Aorta (tissue), 5 donors: ENCODE measurements at places on chromosomes 2 and 18.

DNA sequence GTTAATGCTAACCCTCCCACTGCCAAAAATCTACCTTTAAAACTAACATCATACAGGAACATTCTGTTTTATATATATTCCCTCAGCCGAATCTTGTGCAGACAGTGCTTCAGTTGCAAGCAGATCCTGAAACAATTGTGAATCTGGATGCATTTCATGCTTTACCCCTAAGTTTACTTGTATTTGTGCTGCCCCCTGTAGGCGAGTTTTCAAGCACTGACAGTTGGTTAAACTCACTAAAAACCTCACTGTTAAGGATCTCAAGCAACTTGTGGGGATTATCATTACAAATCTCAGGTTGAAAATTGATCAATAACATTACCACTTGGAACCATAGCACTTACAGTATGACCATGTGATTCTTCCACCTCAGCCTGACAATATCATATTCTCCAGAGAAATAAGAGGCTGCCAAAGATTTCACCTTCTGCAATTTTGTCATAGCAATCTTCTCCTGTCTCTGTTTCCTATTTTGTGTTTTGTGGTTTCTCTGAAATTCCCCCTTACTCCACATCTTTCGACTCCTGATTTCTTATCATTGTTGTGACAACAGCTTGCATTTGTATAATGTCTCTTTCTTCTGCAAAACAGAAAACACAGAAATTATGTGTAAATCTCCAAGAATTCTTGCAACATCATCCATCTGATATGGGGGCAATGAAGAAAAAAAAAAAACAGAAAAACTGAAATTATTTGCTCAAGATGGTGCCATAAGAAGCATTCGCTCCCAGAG lies 354.6 kb upstream of the SETBP1 start:
- no peaks in the 10 kb centered on the region for H3K4me1 ChIP-seq
- H3K27ac ChIP-seq: no peak overlapping the region
- H3K36me3 ChIP-seq: no peaks in the 10 kb centered on the region

DNA sequence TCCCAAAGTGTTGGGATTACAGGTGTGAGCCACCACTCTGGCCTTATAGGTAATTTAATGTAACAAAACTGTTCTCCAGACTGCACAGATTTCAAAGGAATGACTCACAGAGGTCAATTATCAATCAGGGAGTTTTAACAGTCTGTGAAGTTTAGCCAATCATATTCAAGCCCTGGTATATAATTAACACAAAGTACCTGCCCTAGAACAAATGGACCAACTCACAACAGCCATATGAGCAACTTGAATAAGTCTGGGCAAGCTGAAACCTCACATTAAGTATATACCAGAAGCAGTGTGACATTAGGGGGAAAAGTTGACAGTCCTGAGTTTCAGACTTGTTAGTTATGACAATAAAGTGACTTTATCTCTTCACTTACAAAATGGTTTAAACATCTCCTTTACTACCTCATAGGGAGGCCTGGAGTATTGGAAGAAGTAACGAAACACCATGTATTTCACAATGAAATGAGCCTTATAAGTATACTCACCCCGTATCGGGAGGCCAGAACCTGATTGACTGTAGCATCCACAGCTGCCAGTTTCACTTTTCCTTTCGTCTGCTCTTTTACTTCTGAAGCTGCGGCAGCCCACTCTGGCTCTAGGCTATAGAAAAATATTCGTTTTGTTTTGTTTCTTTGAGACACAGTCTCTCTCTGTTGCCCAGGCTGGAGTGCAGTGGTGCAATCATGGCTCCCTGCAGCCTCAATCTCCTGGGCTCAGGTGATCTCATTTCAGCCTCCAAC lies 22.2 kb downstream of the PDIA6 start:
- no peak overlapping the region for H3K4me3 ChIP-seq
- H3K27me3 ChIP-seq: no peaks in the 10 kb centered on the region
- H3K4me1 ChIP-seq: no peaks in the 10 kb centered on the region

- H3K4me1 ChIP-seq: no peaks in the 10 kb centered on the region
- H3K27me3 ChIP-seq: no peaks in the 10 kb centered on the region
- H3K36me3 ChIP-seq: no peaks in the 10 kb centered on the region
- DNase-seq: no peak
- no peak overlapping the region for H3K4me3 ChIP-seq
- H3K27ac ChIP-seq: no peak overlapping the region
Measured at GRCh38 chr2:202169131-202169530, 69.3 kb downstream of the SUMO1 start.

- no peaks in the 10 kb centered on the region for H3K4me1 ChIP-seq
- no peak overlapping the region for H3K4me3 ChIP-seq
- DNase-seq: no peak
- H3K27ac ChIP-seq: no peak overlapping the region
- H3K36me3 ChIP-seq: no peaks in the 10 kb centered on the region
- no peaks in the 10 kb centered on the region for H3K27me3 ChIP-seq
Measured at GRCh38 chr2:62727259-62727867, 21.9 kb downstream of the EHBP1 start.

GRCh38 chr2:169462896-169463695 lies 16.2 kb upstream of the BBS5 start:
- DNase-seq: no peak
- no peak overlapping the region for H3K27ac ChIP-seq
- H3K4me3 ChIP-seq: no peak overlapping the region
- no peaks in the 10 kb centered on the region for H3K4me1 ChIP-seq

- H3K36me3 ChIP-seq: peaks cover 5% of the 10 kb centered on the region
- H3K27me3 ChIP-seq: no peaks in the 10 kb centered on the region
- peaks cover 3% of the 10 kb centered on the region for H3K4me1 ChIP-seq
Measured at GRCh38 chr2:30231996-30232800, 864 bp downstream of the LBH start.

GRCh38 chr2:235675678-235676535 lies 182.1 kb downstream of the AGAP1 start:
- no peaks in the 10 kb centered on the region for H3K4me1 ChIP-seq
- no peaks in the 10 kb centered on the region for H3K36me3 ChIP-seq
- H3K27me3 ChIP-seq: no peaks in the 10 kb centered on the region
- no peak overlapping the region for H3K27ac ChIP-seq

- H3K4me3 ChIP-seq: no peak overlapping the region
- DNase-seq: no peak
- no peaks in the 10 kb centered on the region for H3K36me3 ChIP-seq
- no peaks in the 10 kb centered on the region for H3K27me3 ChIP-seq
- no peaks in the 10 kb centered on the region for H3K4me1 ChIP-seq
Measured at GRCh38 chr2:46929612-46930011, 14.0 kb upstream of the MCFD2 start.

- peaks cover 3% of the 10 kb centered on the region for H3K4me1 ChIP-seq
- no peaks in the 10 kb centered on the region for H3K36me3 ChIP-seq
- DNase-seq: no peak
Measured at GRCh38 chr2:221444106-221444505, 128.0 kb downstream of the EPHA4 start.

DNA sequence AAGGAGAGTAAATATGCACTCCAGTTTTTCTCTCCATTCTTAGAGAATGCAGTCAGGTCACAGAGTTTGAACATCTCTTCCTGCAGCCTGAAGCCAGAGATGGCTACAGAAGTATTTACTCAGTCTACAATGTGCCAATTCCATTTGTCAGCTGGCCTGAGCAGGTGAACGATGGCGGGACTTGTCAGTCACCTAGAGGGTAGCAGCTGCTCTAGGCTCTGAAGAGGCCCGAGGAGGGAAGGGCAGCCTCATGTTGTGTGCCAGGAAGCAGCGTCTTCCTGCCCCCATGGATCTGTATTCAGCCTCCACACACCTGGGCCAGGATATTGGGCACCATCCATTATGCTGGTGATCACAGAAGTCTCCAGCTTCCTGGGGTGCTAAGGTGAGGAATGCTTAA lies 316.7 kb upstream of the CHAC2 start:
- H3K27me3 ChIP-seq: no peaks in the 10 kb centered on the region
- no peak for DNase-seq
- H3K27ac ChIP-seq: no peak overlapping the region
- no peak overlapping the region for H3K4me3 ChIP-seq
- no peaks in the 10 kb centered on the region for H3K36me3 ChIP-seq

DNA sequence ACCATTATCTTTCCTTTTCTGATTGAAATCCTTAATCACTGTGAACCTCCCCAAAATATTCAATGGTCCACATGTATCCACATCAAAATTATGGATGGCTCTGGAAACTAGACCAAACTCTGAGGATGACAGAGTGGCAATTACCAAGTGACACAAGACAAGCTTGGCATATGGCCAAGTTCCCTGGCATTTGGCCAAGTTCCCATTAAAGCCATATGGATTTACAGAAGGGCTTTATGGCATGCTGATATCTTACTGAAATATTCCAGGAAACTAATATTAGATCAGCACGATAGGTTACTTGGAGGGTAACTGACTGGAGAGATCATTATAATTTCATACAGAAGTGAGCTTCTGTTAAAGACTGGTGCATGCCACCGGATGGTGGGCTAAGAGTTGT lies 21.9 kb upstream of the CERS6 start:
- H3K4me3 ChIP-seq: no peak overlapping the region
- no peaks in the 10 kb centered on the region for H3K36me3 ChIP-seq
- H3K27me3 ChIP-seq: no peaks in the 10 kb centered on the region
- no peak overlapping the region for H3K27ac ChIP-seq
- no peaks in the 10 kb centered on the region for H3K4me1 ChIP-seq

DNA sequence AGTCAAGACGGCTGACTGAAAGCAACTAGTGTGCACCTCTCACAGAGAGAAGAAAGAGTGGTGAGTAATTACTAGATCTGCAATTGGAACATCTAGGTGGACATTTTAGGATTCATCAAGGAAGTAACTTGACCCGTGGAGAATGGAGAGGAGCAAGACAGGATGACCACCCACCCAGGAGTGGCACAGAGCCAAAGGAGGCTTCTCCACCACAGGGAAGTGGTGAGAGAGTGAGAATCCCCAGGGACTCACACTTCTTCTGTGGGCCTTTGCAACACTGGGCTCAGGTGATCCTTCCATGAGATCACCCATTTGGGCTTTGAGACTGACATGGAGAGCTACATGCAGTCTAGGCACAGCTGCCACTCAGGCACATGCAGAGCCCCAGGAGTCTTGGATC lies 132.8 kb upstream of the GALNT5 start:
- no peak overlapping the region for H3K4me3 ChIP-seq
- no peaks in the 10 kb centered on the region for H3K36me3 ChIP-seq
- no peak overlapping the region for H3K27ac ChIP-seq
- DNase-seq: no peak
- H3K4me1 ChIP-seq: no peaks in the 10 kb centered on the region

- no peak for DNase-seq
- no peaks in the 10 kb centered on the region for H3K36me3 ChIP-seq
- no peak overlapping the region for H3K27ac ChIP-seq
- no peak overlapping the region for H3K4me3 ChIP-seq
- no peaks in the 10 kb centered on the region for H3K27me3 ChIP-seq
Measured at GRCh38 chr2:71792926-71793761, 339.8 kb downstream of the DYSF start.

DNA sequence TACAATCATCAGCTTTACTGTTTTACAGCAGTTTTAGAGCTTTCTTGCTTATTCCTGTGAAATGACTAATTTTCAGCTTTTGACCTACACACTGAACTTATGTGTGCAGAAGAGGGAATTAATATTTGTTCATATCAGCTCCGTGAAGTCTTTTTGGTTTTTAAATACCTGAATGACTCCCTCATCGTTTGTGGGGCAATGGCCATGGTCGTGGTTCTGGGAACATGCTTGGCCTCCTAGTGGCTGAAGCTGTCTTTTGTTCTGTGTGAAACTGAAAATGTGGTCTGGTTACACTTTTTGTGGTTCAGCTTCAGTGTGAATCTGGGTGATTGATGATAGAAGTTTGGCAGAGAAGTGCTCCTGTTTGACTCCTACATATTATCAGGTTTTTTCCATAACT lies 408.1 kb downstream of the THSD7B start:
- H3K27ac ChIP-seq: no peak overlapping the region
- H3K4me1 ChIP-seq: no peaks in the 10 kb centered on the region
- H3K36me3 ChIP-seq: peaks cover 5% of the 10 kb centered on the region
- no peak overlapping the region for H3K4me3 ChIP-seq

- no peaks in the 10 kb centered on the region for H3K27me3 ChIP-seq
- H3K36me3 ChIP-seq: no peaks in the 10 kb centered on the region
- DNase-seq: peak; percentile 76
- H3K4me1 ChIP-seq: no peaks in the 10 kb centered on the region
Measured at GRCh38 chr2:12106440-12107080, 360.1 kb downstream of the LPIN1 start.

GRCh38 chr2:64021578-64021977 lies 2.4 kb upstream of the VPS54 start:
- no peak overlapping the region for H3K27ac ChIP-seq
- H3K36me3 ChIP-seq: no peaks in the 10 kb centered on the region
- no peak overlapping the region for H3K4me3 ChIP-seq
- H3K4me1 ChIP-seq: no peaks in the 10 kb centered on the region
- no peak for DNase-seq

GRCh38 chr2:170155022-170155722 lies 22.8 kb upstream of the MYO3B start:
- DNase-seq: no peak

- H3K4me1 ChIP-seq: no peaks in the 10 kb centered on the region
- no peaks in the 10 kb centered on the region for H3K27me3 ChIP-seq
- DNase-seq: no peak
Measured at GRCh38 chr2:151336863-151337371, 20.5 kb upstream of the TNFAIP6 start.

DNA sequence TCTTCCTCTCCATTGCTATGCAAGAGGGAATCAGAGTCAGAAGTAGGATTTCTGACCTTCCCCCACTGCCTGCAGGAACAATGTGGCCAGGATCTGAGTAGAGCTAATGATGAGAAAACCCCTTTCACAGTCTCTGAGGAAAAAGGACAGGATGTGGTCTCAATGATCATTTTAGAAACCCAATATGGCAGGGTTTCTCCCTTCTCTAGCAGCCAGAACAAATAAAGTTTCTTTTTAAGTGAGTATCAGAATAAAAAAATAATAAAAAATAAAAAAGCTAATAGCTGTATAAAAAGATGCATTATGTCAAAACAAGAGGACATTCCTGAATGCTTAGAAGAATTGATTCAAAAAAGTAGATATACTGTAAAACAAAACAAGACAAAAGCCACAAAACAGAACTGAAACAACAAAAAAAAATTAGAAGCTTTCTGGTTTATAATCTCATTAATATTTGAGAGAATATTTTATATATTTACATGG lies 1124.9 kb upstream of the ZEB2 start:
- H3K27me3 ChIP-seq: no peaks in the 10 kb centered on the region
- no peak overlapping the region for H3K4me3 ChIP-seq
- DNase-seq: no peak

- H3K27me3 ChIP-seq: no peaks in the 10 kb centered on the region
- DNase-seq: no peak
- H3K36me3 ChIP-seq: peaks cover 1% of the 10 kb centered on the region
- no peak overlapping the region for H3K27ac ChIP-seq
Measured at GRCh38 chr2:210195101-210195852, 24.1 kb upstream of the KANSL1L start.

DNA sequence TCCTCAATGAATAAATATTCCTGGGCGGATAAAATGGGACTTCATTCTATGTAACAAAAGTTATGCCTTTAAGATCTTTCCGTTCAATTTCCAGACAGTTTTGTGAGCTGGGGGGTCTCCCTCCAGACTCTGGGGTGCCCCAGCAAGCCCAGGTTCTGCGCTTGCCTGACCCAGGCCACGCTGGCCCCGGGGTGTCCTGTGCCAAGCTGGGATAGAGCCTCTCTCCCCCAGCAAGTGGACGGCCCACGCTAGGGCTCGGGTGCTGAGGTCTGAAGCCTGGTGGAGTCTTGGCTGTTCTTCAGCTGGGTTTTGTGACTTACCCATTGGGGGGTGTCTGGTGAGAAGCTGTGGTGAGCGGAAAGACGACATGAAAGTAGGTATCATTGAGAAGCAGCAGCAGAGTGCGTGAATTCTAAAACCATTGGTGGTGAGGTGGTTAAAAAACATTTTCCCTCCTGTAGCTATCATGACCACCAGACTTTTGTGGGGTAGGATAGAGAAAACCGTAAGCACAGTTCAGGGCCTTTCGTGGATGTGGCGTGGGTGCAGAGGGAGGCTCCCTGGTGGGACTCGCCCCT lies 346.8 kb downstream of the ANAPC1 start:
- no peak for DNase-seq
- H3K4me3 ChIP-seq: no peak overlapping the region
- no peaks in the 10 kb centered on the region for H3K36me3 ChIP-seq
- H3K4me1 ChIP-seq: no peaks in the 10 kb centered on the region
